ENCODE measurements at places on chromosomes 4 and X.

DNA sequence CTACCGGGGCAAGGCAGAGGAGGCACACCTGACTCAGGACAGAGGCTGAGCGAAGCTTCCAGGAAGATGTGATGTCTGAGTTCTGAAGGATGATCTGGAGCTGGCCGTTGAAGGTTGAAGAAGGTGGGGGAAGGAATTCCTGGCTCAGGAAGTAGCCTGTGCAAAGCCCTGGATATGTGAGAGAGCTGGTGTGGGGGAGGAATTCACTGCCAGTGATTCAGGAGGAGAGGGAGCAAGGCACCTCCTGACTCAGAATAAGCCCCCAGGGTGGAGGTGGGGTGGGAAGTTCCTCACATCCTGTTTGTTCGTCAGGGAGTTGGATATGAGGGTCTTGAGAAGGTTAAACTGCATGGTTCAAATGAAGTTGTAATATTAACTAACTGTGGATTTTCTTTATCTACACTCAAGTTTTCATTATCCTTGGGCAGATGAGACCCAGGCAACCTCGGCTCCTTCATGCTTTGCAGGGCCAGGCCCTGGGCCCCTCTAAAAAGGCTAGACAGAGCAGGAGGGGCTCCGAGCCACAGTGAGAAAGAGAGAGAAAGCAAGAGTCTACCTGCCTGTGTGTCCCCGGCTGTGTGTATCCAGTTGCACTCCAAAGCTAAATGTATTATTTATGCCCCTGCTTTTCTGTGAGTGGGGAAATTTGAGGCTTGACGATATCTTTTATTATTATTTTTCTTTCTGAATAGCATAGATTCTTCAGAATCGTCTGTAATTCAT lies 7.1 kb downstream of the NHSL2 start:
- no peak for DNase-seq

GRCh38 chr4:38782452-38783108 lies at the start of gene TLR10:
Gene TLR10 (minus strand): TSS chr4:38782990. CDS start chr4:38775590, 7,400 bp downstream.
- no peak for DNase-seq

DNA sequence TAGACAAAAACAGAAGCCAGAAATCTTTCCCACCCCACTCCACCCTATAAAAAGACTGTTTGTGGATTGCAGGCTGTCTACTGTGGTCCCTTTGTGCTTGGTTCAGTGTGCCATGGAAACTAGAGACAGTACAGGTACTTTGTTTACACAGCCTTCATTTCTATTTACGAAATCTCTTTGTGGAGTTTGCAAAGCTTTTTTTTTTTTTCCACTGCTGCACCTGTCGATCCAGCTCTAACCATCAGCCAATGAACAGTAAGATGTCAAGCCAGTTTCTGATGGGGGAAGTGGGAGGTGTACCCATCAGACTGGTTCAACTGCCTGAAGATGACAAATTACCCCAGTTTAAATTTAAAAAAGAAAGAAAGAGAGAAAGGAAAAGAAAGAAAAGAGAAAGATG lies 20.2 kb upstream of the LRBA start:
- DNase-seq: no peak

GRCh38 chrX:17519358-17519757 lies 144.4 kb downstream of the NHS start:
- DNase-seq: peak; percentile 92

GRCh38 chr4:54499308-54500074 lies 158.3 kb upstream of the KIT start:
- DNase-seq: no peak

DNA sequence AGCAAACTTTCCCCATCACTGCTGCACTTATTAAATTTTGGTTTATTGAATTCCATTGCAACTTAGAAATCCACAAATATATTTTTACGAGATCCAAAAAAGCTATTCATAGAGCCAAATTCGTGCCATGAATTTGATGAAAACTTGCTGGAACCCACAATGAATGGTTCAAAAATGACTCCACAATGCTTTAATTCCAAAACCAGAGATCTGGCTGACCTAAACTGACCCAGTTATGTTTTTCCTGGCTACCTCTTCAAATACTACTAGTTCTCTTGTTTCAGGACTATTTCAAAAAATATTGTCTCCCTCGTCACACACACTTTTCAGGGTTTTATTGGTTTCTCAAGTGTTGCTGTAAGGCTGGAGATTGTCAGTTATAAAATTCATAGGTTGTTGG lies 474.8 kb downstream of the PDGFC start:
- no peak for DNase-seq

GRCh38 chr4:147749811-147750321 lies 18.0 kb downstream of the ARHGAP10 start:
- DNase-seq: no peak

GRCh38 chr4:41363384-41363981 lies 106.8 kb downstream of the UCHL1 start:
- no peak for DNase-seq

GRCh38 chr4:1873776-1874175 lies 2.6 kb downstream of the NSD2 start:
- DNase-seq: no peak

DNA sequence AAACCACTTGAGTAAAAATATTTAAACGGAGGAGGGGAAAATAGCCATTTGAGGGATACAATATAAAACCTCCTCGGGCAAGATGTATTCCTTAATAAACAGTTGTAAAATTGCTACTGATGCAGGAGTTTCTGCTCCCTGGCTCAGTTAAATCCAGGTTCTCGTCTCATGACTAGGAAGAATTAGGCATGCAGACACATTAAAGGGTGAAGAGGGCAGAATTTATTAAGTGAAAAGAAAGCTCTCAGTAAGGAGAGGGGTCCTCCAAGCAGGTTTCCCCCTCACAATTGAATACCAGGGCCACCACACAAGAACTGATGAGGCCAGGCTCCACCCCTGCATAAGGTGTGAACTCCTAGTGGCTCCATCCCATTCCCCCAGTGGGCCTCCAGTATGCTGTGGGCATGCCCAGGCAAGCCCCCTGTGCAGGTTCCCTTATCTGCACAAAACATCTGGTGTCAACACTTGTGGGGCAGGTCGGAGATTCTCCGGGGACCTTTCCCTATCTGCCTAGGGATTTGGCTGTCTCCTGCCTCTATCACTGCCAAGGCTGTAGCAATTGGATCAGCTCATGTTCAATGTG lies 80.4 kb downstream of the HS6ST2 start:
- no peak for DNase-seq

- DNase-seq: no peak
Measured at GRCh38 chr4:21848021-21848420, 100.6 kb downstream of the KCNIP4 start.

DNA sequence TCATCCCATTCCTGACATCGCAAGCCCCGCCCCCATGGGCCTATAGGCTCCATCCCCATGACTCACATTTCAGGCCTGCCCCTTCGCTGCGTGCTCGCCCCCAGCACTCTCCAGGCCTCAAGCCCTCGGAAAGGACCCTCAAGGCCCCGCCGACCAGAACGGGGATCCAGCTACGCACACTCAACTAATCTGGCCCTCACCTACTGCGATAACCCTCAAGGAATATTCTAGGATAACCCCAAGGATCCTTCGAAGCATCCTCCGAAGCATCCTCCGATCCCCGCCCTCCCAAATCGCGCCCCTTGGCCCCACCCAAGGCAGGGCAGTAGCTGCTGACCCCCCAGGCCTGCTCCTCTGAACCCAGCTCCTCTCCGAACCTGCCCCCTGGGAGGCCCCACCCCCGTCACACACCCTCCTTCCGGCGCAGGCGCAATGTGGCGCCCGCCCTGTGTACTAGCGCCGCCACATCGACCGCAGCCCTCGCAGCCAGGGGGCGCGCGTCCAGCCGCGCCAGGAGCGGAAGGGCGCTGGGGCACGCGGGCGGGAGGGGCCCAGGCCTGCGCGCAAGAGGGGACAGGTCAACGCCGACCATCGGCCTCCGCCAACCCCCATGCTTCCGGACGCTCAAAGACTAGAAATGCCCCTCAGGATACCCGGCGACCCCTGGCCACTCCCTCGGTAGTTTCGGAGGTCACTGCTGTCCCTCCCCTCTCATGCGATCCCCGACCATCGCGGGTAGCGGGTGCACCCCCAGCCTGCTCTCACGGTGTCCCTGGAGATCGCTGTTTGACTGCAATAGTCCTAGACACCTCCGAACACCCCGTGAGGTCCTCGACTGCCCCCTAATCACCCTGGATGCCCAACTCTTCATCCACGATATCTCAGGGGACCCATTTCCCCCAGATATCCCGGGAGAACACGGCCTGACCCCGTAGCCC lies 6.4 kb upstream of the MAGIX start:
- DNase-seq: peak; percentile 96

DNA sequence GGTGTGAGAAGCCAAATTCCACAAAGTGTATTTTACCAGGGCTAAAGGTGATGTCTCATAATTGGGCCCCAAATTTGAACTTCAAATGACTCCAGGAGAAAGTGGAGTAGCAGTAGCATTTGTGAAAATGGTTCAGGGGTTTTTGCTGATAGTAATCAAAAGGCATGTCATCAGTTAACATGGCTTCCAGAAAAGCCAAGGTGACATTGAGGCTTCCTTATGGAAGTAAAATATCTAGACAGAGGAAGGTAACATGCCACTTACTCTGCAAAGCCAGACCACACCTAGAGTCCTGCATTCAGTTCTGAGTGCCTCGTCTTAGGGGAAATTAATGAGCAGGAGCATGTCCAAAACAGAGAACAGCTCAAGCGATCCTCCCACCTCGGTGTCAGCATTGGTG lies 2.2 kb upstream of the RPL36A start:
- no peak for DNase-seq

GRCh38 chr4:101695176-101695575 lies 95.4 kb upstream of the BANK1 start:
- no peak for DNase-seq

- DNase-seq: no peak
Measured at GRCh38 chr4:81499840-81500239, 28.1 kb upstream of the RASGEF1B start.

DNA sequence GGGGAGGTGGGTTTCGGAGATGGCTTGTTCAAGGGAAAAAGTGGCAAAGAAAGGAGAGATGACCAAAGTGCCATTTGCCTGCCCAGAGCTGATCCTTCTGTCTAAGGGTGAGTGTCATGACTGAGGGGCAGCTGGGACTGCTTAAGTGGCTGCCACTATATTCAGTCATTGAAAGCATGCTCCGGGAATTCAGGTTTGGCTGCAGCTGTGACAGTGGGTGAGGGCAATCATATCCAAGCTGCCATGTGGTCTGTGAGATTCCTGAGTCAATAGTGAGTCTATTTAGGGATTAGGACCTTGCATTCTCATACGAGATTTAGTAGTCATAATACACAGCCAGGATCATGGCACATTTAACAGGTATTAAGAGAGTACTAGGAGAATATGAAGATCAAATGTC lies 138.8 kb upstream of the BANK1 start:
- no peak for DNase-seq

GRCh38 chr4:189124149-189124758 lies 816.4 kb upstream of the FRG1 start:
- no peak for DNase-seq

GRCh38 chr4:13654162-13654797 lies 26.8 kb upstream of the BOD1L1 start:
- peak; percentile 86 for DNase-seq

- no peak for DNase-seq
Measured at GRCh38 chrX:68503836-68504636, 5.2 kb downstream of the YIPF6 start.

GRCh38 chr4:154361450-154361849 lies 130.1 kb downstream of the DCHS2 start:
- DNase-seq: no peak

DNA sequence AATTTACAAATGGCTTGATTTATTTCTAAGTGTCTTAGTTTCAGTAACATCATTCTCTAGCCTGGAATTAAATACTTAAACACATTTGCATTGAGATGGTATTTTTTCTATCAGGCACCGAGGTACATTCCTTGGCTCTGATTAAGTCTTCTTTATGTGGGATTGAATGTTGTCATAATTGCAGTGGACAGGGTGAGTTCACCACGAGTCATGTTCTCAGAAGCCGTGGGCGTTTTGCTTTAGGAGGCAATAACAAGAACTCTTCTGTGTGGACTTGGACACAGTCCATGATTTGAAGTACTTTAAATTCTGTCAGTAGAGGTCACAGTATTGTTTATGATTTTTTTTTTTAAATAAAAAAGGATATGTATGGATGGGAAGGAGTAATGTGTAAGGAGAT lies 57.1 kb upstream of the EFHC2 start:
- DNase-seq: no peak

GRCh38 chr4:48033412-48033811 lies 16.8 kb downstream of the NIPAL1 start:
- no peak for DNase-seq

GRCh38 chr4:109238746-109239145 lies 63.7 kb downstream of the COL25A1 start:
- DNase-seq: no peak

DNA sequence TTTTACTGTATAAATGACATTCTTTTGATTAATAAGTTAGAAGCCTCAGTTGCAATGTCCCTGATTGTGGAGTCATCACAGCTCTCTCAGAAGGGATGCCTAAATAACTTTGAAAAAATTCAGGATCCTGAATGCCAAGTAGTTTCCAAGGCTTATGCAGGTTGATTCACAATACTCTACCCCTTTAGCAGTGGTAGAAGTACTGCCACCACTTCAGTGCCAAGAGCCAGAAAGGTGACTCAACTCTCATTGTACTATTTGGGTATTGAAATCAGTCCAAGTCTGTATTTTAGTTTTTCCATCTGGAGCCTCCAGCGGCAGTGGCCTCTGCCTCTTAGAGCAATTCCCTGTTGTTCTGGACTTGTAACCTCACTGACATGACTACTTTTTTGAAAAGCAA lies 320.1 kb upstream of the NDST4 start:
- no peak for DNase-seq

GRCh38 chrX:132955690-132956089 lies 2.7 kb downstream of the HS6ST2 start:
- no peak for DNase-seq

- peak; percentile 71 for DNase-seq
Measured at GRCh38 chr4:153790962-153791551, 2.2 kb upstream of the SFRP2 start.

- DNase-seq: no peak
Measured at GRCh38 chr4:15897577-15897976, 41.0 kb downstream of the FGFBP1 start.

- DNase-seq: no peak
Measured at GRCh38 chrX:15382813-15383212, 1.4 kb downstream of the VEGFD start.

DNA sequence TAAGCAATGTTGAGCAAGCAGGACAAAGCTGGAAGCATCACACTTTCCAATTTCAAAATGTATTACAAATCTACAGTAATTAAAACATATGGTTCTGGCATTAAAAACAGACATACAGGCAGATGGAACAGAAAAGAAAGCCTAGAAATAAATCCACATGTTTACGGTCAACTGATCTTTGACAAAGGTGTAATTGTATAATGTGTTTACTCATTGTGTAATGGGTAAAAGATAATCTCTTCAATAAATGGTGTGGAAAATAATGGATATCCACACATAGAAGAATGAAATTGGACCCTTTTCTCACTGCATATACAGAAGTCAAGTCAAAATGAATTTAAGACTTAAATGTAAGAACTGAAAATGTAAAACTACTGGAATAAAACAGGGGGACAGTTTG lies 394.2 kb downstream of the ANKRD50 start:
- no peak for DNase-seq

- DNase-seq: no peak
Measured at GRCh38 chr4:144711700-144712456, 65.9 kb downstream of the HHIP start.

- DNase-seq: peak; percentile 60
Measured at GRCh38 chr4:25448379-25449109, 71.5 kb downstream of the ANAPC4 start.
